ENCODE measurements at places on chromosomes 12 and 14.

DNA sequence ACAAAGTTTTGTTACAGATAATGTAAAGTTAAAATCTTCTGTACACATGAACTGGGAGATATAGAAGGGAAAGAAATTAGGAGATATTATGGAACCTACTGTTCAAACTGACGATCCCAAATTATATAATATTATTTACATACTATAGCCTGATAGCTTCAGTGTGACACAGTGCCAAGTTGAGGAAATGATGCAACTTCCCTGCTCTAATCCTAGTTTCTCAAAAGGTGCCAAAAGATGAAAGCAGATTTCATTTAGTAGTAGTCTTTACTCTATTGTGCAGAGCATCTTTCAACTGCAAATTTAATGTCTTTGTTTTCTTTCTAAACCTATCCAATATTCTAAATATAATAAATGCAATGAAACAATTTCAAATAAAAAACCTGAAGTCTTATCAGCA is 46.9 kb downstream of the COCH start:
- DNase-seq: no peak

DNA sequence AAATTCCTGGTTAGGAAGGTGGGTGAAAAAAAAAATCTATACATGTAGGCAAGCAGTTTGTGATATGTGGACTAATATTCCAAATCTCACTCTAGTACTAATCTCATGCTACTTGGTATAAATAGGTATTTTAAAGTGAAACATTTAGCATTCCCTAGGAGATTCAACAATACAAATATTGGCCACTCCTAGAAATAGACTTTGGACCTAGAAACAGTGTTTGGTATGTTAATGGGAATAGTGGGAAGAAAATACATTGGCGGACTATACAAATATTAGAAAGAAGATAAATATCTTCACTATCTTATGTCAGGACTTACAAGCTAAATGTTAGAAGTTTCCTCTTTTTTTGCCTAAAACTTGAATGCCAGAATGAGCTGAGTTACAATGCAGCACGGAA is 28.2 kb downstream of the HIGD1C start:
- DNase-seq: no peak

- no peak for DNase-seq
Observed at GRCh38 chr12:112183141-112184021, 58.0 kb downstream of the TRAFD1 start.

DNA sequence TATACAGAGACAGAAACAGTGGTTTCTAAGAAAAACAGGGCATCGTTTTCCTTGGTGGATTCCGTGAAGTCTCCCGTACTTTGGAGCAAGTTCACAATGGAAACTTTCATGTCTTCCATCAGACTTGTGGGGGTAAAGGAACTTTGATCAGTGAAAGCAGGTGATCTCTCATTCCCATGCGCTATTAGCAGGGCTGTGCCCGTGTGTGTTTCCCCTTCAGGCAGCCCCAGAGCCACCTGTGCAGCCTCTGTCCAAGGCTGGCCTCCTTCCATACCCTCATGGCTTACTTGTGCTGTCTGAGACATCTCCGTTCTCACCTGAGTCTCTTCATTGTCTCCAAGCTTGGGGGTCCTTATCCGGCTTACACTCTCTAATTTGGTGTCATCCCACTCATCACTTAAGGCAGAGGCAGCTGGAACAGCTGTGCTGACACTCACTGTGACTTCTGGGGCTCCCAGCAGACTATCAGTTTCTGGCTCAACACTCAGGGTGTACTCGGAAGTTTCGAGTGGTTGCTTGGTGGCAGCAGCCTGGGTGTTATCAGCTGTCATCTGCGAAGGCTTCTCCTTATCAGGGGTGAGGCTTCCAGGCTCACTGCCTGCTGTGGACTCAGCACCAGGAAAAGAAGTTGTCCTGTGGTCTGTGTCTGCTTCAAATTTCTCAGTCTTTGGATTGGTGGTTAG is 13.8 kb downstream of the ARMH4 start:
- no peak for DNase-seq

DNA sequence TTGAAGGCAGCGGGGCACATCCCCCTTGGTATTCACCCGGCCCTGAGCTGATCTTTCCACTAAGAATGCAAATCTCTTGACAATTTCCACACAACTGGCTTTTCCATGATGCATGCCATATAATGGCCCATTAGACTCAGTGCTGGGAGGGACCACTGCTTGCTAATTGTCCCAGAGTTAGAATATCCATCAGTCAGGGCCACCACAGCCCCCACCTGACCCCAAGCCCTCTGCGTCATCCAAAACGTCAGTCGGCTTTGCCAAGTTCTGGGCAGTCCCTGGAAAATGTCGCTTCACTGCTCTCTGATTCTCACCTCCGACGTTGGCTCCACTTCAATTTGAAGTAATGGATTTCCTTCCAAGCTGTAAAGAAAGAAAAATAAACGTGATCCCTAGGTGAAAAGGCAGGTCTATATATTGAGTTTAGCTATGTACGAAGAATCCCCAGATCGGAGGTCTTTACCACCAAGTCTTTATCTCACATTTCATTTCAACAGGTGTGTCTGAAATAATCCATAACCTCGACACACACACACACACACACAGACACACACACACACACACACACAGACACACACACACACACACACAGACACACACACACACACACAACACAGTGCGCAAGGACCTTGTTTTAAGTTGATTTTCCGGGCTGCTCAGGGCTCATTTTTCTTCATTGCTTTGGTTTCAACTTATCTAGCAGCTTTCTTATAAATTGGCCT is 165.5 kb upstream of the NOS1 start:
- DNase-seq: no peak

DNA sequence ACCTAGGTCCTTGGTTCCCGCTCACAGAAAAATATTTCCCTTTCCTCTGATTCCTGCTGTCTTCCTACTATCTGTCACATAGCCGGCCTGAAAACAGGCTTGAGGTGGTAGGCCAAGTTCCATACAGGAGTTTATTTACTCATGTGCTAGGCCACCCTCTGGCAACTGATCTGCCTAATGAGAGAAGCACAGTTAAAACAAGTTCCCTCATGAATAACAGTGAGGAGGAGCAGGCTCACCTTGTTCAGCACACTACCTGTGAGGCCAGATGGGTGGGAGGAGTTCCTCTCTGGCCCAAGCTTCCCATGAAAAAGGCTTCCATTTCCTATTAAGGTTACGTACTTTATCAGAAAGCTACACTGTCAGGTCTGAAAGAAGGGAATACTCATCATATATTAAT is 206.0 kb downstream of the MYRFL start:
- DNase-seq: no peak

- DNase-seq: no peak
Observed at GRCh38 chr12:47819138-47819895, 386 bp downstream of the HDAC7 start.

- DNase-seq: no peak
Observed at GRCh38 chr12:1819571-1819970, 794 bp upstream of the LRTM2 start.

- no peak for DNase-seq
Observed at GRCh38 chr14:73225496-73225895, 11.8 kb upstream of the PAPLN start.

GRCh38 chr14:89093083-89093730 is 268.8 kb downstream of the TTC8 start:
- no peak for DNase-seq

- DNase-seq: no peak
Observed at GRCh38 chr12:69476276-69477017, 6.3 kb downstream of the FRS2 start.

DNA sequence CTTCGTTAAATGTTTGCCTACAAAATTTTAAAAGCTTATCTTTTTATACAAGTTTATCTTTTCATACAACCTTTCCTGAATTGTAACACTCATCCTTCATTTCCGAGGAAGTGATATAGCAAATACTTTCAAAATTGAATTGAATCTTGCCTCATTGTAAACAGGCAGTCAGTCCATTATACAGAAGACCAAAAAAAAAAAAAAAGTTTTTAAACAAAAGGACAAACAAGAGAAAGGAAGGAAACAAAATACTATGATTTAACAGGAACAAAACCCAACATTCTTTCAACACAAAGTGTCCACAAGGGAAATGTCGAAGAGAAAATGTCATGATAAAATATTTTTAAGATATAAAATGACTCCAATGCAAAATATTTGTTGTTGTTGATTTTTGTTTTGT is 8.5 kb downstream of the ATF7 start:
- DNase-seq: no peak

GRCh38 chr12:119398190-119398589 is 63.7 kb downstream of the CCDC60 start:
- no peak for DNase-seq

DNA sequence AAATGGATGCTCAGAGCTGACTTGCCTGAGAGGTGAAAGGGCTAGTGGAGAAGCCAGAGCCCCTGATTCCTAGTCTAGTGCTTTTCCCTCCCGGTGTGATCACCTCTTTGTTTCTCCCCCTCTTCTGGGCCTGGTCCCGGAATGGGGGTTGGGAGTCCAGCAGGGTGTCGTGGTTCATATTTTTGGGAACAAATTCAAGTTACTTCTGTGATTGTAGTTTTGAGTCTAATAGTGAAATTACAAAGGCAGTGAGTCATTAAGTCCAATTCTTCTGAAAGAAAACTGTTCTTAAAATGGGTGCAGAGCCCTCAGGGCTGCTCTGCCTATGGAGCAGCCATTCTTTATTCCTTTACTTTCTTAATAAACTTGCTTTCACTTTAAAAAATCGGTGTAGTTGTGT is 7.6 kb downstream of the SUSD6 start:
- no peak for DNase-seq

DNA sequence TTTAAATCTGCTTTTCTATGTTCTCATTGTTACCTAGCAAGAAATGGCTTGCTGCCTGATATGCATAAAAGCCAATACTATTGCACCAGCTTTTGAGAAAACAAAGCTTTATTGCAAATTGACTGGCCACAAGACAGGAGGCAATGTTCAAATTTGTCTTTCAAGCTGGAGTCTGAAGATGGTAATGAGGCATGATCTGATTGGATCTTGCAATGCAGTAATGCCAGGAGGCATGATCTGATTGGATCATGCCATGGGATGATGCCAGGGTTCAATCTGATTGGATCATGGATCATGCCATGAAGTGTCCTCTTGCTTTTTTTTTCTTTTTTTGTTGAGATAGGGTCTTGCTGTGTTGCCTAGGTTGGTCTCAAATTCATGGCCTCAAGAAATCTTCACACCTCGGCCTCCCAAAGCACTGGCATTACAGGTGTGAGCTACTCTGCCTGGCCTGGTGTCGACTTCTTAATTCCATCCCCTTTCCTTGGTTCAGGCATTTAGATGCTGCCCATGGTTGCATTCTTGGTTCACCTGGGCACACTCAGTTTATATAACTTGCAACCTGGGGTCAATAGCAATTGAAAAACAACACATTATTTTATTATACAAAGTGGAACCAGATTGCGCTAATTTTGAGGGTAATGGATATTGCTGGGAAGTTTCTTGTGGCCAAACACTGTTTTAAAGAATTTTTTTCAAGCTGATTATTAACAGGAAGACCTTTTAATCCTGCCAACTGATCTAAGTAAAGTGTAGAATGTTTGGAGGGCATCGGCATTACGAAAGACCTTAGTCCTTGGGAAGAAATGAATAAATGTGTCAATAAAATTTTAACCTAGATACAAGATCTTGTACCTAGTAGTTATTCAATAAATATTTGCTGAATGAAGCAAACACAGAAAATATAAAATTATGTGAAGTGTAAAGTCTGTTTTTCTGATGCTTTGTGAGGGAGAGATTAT is 38.8 kb downstream of the HSD17B6 start:
- no peak for DNase-seq

- no peak for DNase-seq
Observed at GRCh38 chr12:87119713-87120112, 863.5 kb upstream of the MGAT4C start.

GRCh38 chr12:110088936-110089335 is 35.2 kb upstream of the IFT81 start:
- DNase-seq: no peak

GRCh38 chr12:31471051-31471450 is 119.9 kb downstream of the DENND5B start:
- no peak for DNase-seq

DNA sequence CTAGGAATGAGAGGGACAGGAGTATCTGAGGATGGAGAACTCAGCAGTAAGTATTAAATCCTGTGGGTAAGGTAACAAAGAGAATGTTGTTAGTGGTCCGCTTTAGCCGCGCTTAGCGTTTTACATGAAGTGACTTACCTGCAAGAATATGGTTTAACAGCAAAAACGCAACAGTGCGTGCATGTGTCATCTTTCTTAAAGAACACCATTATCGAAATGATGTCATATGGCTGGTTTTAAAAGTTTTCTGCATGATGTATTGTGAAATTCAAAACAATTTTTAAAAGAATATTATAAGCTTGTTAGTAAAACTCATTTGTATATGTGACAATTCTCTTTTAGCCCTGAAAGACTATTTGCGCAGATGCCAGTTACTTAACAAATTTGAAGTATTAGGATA is 1.7 kb downstream of the LEMD3 start:
- no peak for DNase-seq

DNA sequence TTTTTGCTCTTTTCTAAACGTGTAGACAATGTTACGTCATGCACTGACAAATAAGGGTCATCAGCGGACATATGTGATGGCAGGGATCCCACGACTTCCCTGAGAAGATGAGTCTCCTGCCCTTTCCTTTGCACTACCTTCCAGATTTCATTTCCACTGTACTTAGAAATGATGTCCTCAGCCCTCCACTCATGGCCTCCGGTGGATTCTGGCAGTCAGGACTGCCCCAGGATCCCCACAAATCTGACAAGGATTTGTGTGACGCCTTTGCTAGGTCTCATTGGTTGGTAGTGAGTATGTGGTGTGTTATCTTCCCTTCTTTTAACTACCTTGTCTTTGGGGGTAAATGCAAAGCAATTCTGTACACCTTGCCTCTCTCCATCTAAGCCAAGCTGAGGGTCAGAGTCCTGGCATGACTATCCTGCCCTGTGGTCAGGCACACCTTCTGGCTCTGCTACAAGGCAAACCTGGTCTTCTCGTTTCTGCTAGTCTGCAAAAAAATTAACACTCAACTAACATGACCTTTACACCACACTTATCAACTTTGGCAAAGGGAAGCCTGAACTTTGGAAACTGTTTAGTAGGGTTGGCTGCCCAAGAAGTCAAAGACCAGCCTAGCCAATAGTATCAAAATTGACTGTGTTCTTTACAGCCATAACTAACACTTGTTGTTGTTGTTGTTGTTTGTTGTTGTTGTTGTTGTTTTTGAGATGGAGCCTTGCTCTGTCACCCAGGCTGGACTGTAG is 17.3 kb upstream of the DHRS4 start:
- DNase-seq: no peak

- no peak for DNase-seq
Observed at GRCh38 chr12:60693019-60693626, 1097.3 kb downstream of the SLC16A7 start.

- no peak for DNase-seq
Observed at GRCh38 chr12:79933532-79934264, 1.2 kb downstream of the PPP1R12A start.
